Neural progenitor cell (in vitro differentiated cells): ENCODE measurements at places on chromosomes 11 and 22. TPM values are rescaled to one million over a fixed set of nuclear protein-coding genes. Genes with fewer than 3 reads are reported as not detected.

The IL17REL gene
- 0.15 TPM in 1 of 2 replicates, not detected in the other for total RNA-seq

The OR8A1 gene
- total RNA-seq: not detected in 2 replicates

GRCh38 chr11:14420223-14420622, 61.2 kb upstream of the RRAS2 start:
- DNase-seq: no peak
- no peaks in the 10 kb centered on the region for H3K36me3 ChIP-seq
- H3K27ac ChIP-seq: no peak overlapping the region
- peaks cover 12% of the 10 kb centered on the region for H3K4me1 ChIP-seq
- no peak overlapping the region for H3K4me3 ChIP-seq

The OR5A1 gene
- total RNA-seq: 0.02 and 0.06 TPM in 2 replicates

GRCh38 chr11:75536786-75537641, 11.3 kb upstream of the GDPD5 start:
- H3K4me3 ChIP-seq: no peak overlapping the region
- no peaks in the 10 kb centered on the region for H3K36me3 ChIP-seq
- no peak for DNase-seq

The DDI1 gene
- not detected in 2 replicates for total RNA-seq

The FOLR1 gene
- total RNA-seq: 3.6 and 9.6 TPM in 2 replicates

- H3K4me1 ChIP-seq: peaks cover 11% of the 10 kb centered on the region
- no peaks in the 10 kb centered on the region for H3K27me3 ChIP-seq
- H3K36me3 ChIP-seq: no peaks in the 10 kb centered on the region
These were observed 61.4 kb upstream of the ARFGAP3 start for GRCh38 chr22:42918500-42918899.

DNA sequence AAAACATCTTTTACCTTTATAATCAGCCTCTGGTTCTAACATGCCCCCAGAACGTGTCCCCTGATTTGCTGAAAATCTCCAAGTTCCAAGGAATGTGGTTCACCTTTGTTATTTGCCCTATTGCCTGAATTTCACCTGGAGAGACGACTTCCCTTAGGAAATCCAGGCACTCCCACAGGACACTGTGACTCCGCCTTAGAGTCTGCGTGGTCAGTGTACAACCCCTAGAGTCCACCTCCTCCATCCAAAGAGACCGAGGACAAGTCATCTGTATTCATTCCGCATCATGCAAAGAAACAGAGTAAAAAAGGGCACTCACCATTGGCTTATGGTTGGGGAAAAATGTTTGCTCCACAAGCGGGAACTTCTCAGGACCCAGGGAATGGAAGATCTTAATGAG, 63.1 kb downstream of the TIMP3 start:
- DNase-seq: no peak
- H3K36me3 ChIP-seq: no peaks in the 10 kb centered on the region
- H3K27ac ChIP-seq: no peak overlapping the region
- H3K4me1 ChIP-seq: no peaks in the 10 kb centered on the region
- no peak overlapping the region for H3K4me3 ChIP-seq

DNA sequence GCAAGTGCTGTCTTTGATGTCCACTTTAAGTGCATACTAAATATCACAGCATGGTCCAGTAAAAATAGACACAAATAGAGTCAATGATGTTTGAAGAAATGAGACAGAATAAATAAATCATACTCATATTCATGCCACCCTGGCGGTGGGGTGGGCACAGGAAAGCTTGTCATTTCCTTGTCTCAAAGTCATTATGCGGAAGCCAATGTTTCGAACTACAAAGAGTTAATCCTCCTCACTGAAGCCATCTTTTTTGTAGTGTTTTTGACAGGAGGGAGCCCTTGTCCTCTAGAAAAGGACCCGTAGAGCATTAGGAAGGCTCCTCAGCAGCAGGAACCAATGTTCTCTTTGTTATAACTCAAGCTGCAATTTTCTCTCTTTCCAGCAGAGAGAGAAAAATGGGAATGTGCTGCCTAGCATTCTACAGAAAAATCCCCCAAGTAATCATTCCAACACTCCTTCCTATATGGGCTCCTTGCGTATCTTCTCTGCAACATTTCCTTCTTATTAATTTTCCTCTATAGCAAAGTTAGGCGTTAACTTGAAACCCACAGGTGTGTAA, 30.6 kb downstream of the SC5D start:
- peaks cover 13% of the 10 kb centered on the region for H3K4me1 ChIP-seq
- H3K27ac ChIP-seq: no peak overlapping the region
- DNase-seq: peak; percentile 56
- H3K27me3 ChIP-seq: no peaks in the 10 kb centered on the region

- no peaks in the 10 kb centered on the region for H3K27me3 ChIP-seq
- no peaks in the 10 kb centered on the region for H3K4me1 ChIP-seq
These were observed 1102.6 kb downstream of the DLG2 start for GRCh38 chr11:84524422-84525051.
